Pancreas (tissue), 10 donors: ENCODE measurements at places on chromosomes 5 and 9. TPM values are rescaled to one million over a fixed set of nuclear protein-coding genes. Genes with fewer than 3 reads are reported as not detected.

- H3K27me3 ChIP-seq = no peaks in the 10 kb centered on the region
- no peak overlapping the region for H3K27ac ChIP-seq
- H3K36me3 ChIP-seq = no peaks in the 10 kb centered on the region
- H3K4me3 ChIP-seq = no peak overlapping the region
- H3K4me1 ChIP-seq = no peaks in the 10 kb centered on the region
- DNase-seq = no peak
Observed at GRCh38 chr5:131495536-131496399, 139.3 kb downstream of the RAPGEF6 start.

- H3K36me3 ChIP-seq = no peaks in the 10 kb centered on the region
- H3K27me3 ChIP-seq = no peaks in the 10 kb centered on the region
- H3K27ac ChIP-seq = no peak overlapping the region
- DNase-seq = no peak
Observed at GRCh38 chr5:174151599-174152181, 106.2 kb downstream of the NSG2 start.

GRCh38 chr5:176768174-176768970 lies 42.0 kb upstream of the UNC5A start:
- DNase-seq = no peak
- no peaks in the 10 kb centered on the region for H3K36me3 ChIP-seq
- H3K27ac ChIP-seq = no peak overlapping the region
- H3K4me1 ChIP-seq = no peaks in the 10 kb centered on the region
- H3K4me3 ChIP-seq = no peak overlapping the region

DNA sequence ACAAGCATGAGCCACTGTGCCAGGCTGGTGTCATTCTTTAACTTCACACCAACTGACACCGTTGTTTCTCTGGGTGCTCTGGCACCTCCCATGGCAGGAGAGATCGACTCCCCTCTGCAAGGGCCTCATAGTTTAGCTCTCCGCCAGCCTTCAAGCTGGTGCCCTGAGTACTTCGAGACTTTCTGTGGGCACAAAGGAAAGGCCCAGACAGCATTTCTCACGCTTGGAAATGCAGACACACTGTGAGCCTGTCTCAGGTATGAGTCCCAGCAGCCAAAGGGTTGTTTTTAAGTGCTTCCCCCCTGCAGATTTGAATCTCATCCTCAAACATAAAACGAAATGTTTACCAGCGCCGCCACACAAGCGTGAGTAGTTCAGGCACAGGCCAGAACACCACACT lies 11.1 kb upstream of the TCF7 start:
- DNase-seq = no peak
- H3K4me1 ChIP-seq = no peaks in the 10 kb centered on the region
- no peaks in the 10 kb centered on the region for H3K27me3 ChIP-seq
- H3K36me3 ChIP-seq = no peaks in the 10 kb centered on the region
- no peak overlapping the region for H3K27ac ChIP-seq

GRCh38 chr9:74958587-74958986 lies 5.9 kb upstream of the C9orf40 start:
- H3K27ac ChIP-seq = no peak overlapping the region
- no peaks in the 10 kb centered on the region for H3K27me3 ChIP-seq
- no peaks in the 10 kb centered on the region for H3K36me3 ChIP-seq
- H3K4me3 ChIP-seq = no peak overlapping the region

- H3K27ac ChIP-seq = no peak overlapping the region
- no peaks in the 10 kb centered on the region for H3K4me1 ChIP-seq
- no peak overlapping the region for H3K4me3 ChIP-seq
- H3K27me3 ChIP-seq = no peaks in the 10 kb centered on the region
- no peak for DNase-seq
Observed at GRCh38 chr5:135120951-135121350, 86.9 kb upstream of the PITX1 start.

DNA sequence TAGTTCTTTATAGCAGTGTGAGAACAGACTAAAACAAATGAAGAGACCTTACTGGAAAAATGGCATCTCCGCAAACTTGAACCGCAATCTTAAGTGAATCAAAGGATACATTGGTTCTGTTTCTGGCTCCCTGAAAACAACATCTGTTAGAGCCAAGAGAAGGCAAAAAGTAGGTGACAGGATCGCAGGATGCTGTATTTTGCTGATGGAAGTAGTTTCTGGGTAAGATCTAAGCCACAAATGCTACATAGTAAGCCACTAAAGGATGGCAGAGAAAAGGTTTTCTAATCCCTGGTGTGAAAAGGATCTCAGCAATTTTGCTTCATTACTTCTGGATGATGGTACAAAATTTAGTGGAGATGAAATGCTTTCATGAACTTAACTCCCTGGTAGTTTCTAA lies 63.3 kb upstream of the HTR4 start:
- no peaks in the 10 kb centered on the region for H3K36me3 ChIP-seq
- H3K27ac ChIP-seq = no peak overlapping the region
- H3K4me3 ChIP-seq = no peak overlapping the region
- no peak for DNase-seq
- H3K4me1 ChIP-seq = no peaks in the 10 kb centered on the region

GRCh38 chr5:165795073-165795472 lies 2289.7 kb downstream of the MAT2B start:
- H3K4me3 ChIP-seq = no peak overlapping the region
- H3K4me1 ChIP-seq = peaks cover 5% of the 10 kb centered on the region
- H3K27ac ChIP-seq = no peak overlapping the region
- H3K36me3 ChIP-seq = no peaks in the 10 kb centered on the region

- DNase-seq = no peak
- H3K4me3 ChIP-seq = no peak overlapping the region
Observed at GRCh38 chr9:113504725-113505590, 41.4 kb downstream of the RGS3 start.

DNA sequence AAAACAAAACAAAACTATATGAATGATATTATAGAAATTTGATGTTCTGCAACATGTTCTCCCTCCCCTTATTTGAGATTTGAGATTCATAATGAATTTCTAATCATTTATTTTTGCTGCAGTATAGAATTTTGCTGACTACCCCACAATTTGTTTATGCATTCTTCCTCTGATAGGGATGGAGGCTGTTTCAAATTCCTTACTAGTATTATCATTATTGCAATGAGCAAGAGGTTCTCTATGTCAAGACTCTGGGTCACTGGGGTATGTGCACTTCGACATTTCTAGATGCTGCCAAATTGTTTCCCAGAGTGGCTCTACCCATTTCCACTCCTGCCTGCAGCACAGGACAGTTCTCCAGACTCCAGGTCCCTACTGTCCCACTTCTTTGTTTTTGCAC lies 54.9 kb upstream of the DAB2IP start:
- no peaks in the 10 kb centered on the region for H3K27me3 ChIP-seq
- H3K36me3 ChIP-seq = no peaks in the 10 kb centered on the region
- DNase-seq = no peak
- H3K27ac ChIP-seq = no peak overlapping the region

DNA sequence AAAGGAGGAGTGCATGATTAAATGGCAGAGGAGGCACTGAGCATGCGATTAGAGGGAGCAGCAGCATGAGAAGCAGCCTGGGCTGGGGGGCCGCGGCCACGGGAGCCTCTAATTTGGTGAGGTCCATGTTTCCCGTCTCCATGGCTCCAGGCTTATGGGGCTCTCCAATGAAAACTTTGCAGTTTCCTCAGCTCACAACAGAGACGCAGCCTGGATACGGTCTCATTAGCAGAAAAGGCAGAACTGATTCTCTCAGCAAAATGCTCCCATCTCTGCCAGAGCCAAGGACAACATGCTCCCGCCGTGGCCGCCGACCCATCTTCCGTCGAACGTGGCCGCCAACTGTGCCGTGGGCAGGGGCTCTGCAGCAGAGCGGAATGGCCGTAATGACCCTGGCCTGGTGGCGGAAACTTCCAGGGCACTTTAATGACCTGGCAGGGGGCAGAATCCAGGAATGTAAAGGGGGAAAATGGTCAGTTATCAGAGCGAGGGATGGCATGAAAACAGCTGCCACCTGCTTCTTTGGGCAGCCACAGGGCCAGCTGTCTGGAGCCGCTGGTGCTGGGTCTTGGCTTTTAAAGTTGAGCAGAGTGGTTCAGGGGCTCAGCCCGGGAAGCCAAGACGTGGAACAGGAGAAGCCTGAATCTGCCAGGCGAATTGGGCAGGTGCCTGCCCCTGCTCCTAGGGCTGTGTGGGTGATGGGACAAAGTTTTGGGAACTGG lies 76.5 kb downstream of the COL5A1 start:
- DNase-seq = no peak
- H3K36me3 ChIP-seq = no peaks in the 10 kb centered on the region
- no peak overlapping the region for H3K4me3 ChIP-seq
- no peaks in the 10 kb centered on the region for H3K4me1 ChIP-seq
- no peak overlapping the region for H3K27ac ChIP-seq
- no peaks in the 10 kb centered on the region for H3K27me3 ChIP-seq

- no peaks in the 10 kb centered on the region for H3K36me3 ChIP-seq
- no peaks in the 10 kb centered on the region for H3K27me3 ChIP-seq
- H3K27ac ChIP-seq = no peak overlapping the region
- DNase-seq = no peak
- no peaks in the 10 kb centered on the region for H3K4me1 ChIP-seq
Observed at GRCh38 chr5:121430538-121430937, 421.1 kb upstream of the FTMT start.

BAG1 gene
- 38.2 TPM for polyA plus RNA-seq

PAEP gene
- polyA plus RNA-seq = not detected

MAP1B gene
- polyA plus RNA-seq = 2.7 TPM

SLC6A7 gene
- not detected for polyA plus RNA-seq
